ENCODE measurements at places on chromosomes 2 and 18.
A peak's percentile ranks its signal among the peaks of the same experiment; 100 is the strongest.

DNA sequence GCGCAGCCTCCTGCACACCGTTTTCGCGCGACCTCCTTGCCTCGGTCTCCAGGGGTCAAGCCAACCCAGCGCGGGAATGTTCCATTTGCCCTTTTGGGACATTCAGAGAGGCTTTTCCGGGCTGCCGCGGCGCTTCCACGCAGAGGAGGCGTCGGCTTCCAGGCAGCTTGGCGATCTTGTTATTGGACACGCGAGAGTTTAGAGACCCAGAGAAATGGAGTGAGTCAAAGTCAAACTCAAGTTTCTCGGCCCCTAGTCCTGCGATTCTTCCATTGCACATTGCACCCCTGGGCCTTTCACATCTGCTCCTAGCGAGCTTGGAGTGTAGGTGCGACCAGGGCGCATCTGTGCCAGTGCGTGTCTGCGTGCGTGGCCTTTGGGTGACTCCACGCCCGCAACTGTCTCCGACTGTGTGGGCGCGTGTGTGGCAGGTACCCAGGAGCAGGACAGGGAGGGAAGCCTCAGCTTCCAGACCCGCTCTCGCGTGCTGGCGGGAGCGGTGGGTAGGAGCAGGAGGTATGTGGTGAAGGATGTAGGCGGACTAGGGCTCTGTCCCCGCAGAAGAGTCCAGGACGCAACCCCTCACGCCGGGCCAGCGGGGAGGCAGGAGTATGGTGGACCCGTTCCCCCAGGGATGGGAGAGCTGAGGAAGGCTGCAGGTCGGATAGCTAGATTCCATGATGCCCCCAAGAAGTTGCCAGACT, 13.5 kb downstream of the SIX3 start:
- no peak for DNase-seq

DNA sequence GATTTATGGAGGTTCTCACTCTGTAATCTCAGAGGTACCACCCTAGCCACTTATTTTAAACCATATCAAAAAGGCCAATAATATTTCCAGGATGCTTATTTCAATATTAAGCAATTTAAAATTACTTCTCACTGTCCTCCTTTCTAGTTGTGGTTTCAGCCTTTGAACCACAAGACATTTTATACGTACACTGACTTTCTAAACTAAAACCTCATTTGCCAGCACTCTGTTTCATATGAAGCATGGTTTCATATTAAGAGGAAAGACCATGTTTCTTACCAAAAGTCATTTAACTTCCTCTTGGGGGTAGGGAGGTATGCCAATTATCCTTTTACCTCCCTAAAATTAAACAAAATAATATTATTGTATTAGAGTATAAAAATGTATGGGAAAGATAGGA, 399.8 kb downstream of the CDH7 start:
- no peak for DNase-seq

- DNase-seq, result peak; percentile 32
Observed at GRCh38 chr18:11246495-11247300, 97.3 kb upstream of the PIEZO2 start.

DNA sequence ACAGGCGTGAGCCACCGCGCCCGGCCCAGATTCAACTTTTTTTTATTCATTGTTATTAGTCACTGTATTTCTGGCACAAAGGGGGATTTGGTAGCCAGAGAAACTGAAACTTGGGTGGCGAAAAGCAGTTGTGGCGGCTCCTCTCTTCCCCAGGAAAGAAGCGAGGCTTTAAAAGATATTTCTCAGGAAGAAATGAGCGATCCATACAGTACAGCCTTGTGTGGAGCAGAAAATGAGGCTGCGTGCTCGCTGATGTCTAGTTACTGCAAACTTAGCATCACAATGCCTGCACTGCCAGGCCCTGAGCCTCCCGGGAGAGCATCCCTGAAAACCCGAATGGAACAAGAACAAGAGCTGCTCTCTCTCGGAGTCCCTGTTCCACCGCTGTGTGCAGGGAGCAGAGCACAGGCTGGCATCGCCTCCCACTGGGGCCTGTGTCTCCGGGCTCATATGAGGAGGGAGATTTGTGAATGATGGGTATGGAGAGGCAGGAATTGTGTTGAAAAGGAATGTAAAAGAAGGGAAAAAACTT, 234.0 kb downstream of the ZNF516 start:
- DNase-seq, result no peak

DNA sequence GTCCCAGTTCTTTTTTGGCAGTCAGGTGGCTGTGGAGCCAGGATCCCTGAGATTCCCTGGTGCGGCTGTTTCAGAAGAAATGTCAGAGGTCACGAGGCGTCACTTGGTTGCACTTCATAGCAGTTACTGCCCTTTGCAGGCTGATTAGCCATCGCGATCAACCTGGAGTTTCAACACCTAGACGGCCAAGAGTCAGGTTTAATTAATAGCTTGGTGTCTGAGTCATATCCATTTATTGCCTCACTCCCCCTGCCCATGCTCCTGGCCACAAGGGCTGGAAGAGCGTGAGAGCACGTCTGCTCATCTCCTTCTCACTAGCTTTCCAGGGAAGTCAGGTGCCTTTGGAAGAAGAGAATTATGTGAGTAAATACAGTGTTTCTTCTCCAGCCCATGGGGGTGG, 552.3 kb downstream of the TSN start:
- DNase-seq, result no peak

GRCh38 chr18:57077786-57078552, 68.9 kb upstream of the BOD1L2 start:
- peak; percentile 88 for DNase-seq

DNA sequence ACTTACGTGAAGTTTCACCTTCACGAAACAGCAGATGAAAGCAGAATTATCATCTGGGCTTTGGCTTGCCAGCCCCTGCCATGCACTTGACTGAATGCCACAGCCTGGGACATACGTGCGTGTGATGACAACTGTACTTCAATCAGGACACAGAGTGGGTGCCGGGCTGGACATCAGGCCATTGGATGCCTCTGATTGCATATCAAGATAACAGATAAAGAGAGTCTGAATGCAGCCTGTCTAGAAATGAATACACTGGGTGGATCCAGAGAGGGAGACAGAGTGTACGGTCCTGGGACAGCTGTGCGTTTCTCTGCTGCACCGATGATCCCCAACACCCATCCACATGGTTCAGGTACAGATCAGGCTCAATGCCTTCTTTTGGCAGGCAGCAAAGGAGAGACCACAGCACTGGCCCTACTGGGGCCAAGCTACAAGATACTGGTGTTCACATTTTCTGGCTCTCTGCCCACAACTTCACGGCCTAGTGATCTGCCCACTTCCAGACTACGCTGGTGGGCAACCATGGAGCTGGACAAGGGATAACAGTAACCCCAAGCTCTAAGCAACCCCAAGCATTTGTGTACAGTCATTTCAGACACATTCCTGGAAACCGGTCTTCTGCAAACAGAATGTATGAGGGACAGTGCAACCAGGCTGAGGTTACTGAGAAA, 35.6 kb downstream of the FBLN7 start:
- DNase-seq, result no peak

All from MV-4-11 (cell line).